ENCODE measurements at places on chromosomes 4 and X.

- DNase-seq = no peak
These were observed 563.4 kb downstream of the DACH2 start for GRCh38 chrX:86711531-86712180.

DNA sequence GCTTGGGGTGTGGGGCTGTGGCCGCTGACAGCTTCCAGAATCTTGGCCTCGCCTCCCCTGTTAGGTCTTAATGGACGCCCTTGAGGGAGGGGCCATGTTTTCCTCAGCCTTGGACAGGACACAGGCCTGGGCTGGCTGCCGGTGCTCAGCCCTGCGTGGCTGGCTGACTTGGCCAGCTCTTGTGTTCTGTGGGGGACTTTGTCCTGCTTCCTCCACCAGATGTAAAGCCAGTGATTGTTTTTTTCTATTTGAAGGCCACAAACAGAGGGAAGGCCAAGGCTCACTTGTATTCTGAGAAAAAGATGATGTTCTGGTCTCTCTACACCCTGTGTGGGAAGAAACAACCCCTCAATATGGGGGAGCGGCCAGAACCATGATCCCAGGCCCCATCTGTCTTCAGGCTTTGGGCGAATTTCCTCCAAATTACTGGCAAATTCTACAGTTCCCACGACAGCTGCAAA, 71.3 kb downstream of the HTRA3 start:
- DNase-seq = no peak

DNA sequence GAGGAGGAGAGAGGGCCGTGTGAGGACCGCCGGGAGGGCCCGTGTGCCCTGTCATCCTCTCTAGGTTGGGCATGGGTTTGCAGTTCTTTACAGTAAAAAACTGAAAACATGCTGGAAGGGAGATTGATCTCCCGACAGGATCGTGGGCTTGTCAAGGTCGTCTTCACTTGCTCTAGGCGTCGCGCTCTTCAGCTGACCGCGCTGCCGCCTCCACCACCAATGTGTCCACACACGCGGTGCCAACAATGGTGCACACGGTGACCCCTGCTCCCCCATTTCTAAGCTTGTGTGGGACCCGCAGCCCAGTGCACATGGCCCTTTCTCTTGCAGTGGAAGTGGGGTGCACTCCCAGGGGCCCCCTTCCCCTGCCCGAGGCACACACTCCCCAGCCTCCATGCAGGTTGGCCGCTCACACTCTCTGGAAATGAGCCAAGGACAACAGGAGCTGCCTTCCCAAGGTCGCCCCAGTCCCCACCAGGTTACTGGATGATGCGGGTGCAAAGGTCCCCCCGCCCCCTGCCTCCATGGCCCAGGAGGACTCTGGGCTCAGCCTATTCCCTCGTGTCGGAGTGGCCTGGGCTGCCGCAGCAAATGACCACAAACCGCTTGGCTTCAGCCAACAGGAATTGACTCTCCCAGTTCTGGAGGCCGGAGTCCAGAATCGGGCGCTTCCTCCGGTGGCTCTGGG, 1.7 kb upstream of the ZFP92 start:
- DNase-seq = no peak

GRCh38 chr4:165060938-165061337, 7.3 kb downstream of the TRIM75 start:
- DNase-seq = no peak

- no peak for DNase-seq
These were observed 71.6 kb downstream of the PRRG1 start for GRCh38 chrX:37420756-37421155.

DNA sequence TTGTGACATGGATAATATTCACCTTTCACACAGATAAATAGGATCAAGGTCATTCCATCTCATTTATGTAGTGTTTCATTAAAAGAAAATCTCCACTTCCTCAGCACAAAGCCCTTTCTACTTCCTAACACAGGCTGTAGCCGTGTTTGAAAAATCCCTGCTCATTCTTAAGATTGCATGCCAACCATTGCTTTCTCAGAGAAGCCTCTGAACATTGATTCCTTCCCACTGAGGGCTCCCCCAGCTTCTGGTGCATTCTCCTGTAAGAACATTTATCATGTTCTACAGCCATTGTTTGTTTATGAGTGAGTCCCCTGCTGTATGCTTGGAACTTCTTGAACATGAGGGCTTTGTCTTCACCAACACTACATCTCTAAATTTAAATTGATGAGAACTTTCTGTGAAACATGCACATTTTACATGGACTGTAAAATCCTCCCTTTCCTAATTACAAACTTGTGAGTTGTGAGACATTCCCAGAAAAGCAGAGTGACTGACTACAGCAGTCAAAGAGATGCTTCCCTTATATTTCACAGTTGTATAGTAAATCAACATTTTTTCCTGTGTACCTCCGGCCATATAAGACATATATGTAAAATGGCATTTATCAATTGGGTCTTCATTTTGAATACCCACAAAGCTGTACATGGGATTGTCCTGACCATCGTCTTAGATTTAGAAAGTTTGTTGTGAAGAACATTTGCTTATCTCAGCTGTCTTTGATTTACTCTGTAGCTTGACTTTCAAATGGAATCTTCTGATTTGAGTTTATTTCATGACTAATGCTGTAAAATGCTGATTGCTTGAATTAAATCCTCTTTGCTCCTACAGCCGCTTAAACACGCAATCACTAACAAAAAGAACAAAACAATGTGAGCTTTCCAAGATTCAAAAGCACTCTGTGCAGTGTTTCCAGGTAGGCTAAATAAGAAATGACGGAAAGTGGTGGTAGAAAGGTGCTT, 600.5 kb upstream of the SLIT2 start:
- no peak for DNase-seq

DNA sequence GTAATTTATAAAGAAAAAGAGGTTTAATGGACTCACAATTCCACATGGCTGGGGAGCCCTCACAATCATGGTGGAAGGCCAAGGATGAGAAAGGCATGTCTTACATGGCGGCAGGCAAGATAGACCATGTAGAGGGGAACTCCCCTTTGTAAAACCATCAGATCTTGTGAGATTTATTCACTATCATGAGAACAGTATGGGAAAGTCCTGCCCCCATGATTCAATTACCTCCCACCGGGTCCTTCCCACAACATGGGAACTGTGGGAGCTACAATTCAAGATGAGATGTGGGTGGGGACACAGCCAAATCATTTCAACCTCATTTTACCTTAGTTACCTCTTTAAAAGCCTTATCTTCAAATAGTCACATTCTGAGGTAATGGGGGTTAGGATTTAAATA, 30.9 kb upstream of the ELOVL6 start:
- no peak for DNase-seq

- no peak for DNase-seq
These were observed 320.4 kb downstream of the KCNIP4 start for GRCh38 chr4:21628116-21628670.

- no peak for DNase-seq
These were observed 14.8 kb downstream of the PPP2R3B start for GRCh38 chrX:371907-372306.
